ENCODE measurements at places on chromosomes 12 and 14.

DNA sequence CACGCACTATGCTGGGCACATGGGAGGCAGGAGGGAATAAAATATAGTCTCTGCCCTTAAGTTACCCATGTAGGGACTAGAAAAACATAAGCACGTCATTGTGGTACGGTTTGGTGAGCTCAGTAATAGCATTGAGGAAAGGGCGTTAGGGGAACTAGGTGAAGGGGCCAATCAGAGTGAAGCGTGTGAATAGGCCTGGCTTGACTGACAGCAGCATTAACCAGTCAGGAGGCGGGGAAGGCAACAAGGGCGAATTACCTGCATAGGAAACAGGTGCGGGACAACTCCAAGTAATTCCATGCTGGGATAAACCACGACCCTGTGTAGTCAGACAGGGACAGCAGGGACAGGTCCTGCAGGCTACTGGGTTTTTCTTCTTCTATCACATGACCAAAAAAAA, 107.7 kb downstream of the UNC79 start:
- no peak for DNase-seq

- DNase-seq: peak; percentile 38
Measured at GRCh38 chr14:90235179-90235976, 21.0 kb upstream of the PSMC1 start.

DNA sequence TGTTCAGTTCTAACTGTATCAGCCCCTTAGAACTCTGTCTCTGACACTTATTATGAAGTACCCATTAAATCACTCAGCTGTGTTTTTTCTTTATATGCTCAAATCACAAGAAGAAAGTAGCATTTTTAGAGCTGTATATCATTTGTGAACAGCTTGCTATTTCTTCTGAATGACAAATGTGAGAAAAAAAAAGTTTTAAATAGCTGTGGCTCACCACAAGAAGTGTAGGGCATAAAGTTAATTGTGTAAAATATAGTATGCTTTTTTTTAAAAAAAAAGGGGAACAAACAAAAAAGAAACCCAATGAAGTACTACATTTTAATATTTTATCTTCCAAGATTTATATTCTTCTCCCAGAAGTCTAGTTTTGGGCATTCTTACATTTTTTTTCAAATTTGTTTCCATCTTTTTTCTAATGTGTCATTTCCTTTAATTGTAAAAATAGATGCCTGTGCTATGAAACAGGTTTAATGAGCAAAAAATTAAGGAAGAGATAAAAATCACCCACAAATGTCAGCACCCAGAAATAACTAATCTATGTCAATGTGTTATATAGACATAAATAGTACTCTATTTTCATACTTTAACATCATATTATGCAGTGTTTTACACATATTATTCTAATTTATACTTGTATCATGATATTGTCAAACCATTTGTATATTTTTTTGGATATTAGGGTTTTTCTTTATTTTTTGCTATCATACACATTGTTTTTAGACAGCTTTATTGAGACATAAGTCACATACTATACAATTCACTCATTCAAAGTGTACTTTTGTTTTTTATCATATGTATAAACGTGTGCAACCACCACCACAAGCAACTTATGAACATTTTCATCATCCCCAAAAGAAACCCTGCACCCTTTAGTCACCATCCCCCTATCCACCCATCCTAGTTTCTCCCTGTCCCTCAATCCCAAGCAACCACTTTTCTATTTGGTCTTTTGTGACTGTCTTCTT, 22.4 kb upstream of the LRRK2 start:
- peak; percentile 7 for DNase-seq

DNA sequence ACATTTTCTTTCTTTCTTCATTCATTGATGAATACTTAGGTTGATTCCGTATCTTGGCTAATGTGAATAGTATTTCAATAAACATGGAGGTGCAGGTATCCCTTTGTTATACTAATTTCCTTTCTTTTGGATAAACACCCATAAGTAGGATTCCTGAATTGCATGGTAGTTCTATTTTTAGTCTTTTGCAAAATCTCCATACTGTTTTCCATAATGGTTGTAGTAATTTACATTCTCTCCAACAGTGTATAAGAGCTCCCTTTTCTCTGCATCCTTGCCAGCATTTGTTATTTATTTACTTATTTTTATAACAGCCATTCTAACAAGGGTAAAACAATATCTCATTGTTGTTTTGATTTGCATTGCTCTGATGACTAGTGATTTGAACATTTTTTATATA, 36.6 kb downstream of the PIK3C2G start:
- peak; percentile 38 for DNase-seq

GRCh38 chr12:98060411-98060810, 455.0 kb upstream of the TMPO start:
- DNase-seq: peak; percentile 70

DNA sequence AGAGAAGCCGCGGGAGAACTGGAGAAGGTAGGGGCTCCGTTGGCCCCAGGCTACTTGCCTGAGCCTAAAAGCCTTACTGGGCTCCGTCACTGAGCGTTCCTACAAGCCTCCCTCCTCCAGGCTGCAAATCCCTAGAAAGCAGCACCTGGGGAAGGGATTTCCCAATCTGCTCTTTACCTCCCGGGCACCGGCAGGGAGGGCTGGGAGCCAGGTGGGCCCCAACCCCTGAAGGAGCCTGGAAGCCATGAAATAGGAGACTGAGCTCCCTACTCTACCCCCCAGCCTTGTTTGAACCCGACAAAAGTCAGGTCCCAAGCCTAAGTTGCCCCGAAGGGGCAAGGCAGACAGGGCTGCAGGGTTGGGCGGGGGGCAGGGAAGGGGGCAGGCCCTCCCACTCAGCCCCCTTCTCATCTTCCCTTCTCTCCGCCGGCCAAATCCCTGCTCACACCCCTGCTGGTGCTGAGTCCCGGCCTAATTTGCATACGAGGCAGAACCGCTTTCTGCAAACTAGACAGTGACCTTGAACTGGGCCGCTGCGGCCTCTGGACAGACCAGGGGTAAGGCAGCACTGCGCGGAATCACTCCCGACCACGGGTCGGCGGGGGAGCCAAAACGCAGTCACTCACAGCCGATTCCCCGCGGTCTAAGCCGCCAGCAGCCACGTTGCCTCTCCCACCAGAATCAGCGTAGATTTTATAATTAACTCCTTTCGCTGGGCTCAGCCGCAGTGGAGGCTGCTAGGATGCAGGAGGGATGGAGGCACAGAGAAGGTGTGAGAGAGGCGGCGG, 3.7 kb upstream of the HOXC12 start:
- DNase-seq: no peak

GRCh38 chr12:32230613-32230993, 124.0 kb downstream of the BICD1 start:
- no peak for DNase-seq

- no peak for DNase-seq
Measured at GRCh38 chr12:27965411-27965810, 7.1 kb downstream of the PTHLH start.

DNA sequence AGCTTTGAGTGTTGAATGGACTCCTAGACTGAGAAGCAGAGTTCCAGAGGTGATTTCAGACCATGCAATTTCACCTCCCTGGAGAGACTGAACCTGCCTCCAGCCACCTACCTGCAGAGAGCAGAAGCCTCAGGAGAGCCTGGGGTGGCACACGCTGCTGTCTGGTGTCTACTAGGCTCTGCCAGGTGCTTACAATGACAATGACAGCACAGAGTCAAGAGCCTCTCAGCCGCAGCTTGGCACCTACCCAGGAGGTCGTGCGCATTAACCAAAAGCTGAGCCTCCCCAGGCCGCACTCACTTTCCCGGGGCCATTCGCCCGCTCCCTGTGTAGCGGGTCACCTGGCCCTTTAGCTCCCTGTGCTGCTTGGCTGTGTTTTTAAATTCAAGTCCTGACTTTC, 63.2 kb downstream of the TESC start:
- no peak for DNase-seq

- no peak for DNase-seq
Measured at GRCh38 chr14:77868552-77869285, 68.8 kb downstream of the ADCK1 start.

DNA sequence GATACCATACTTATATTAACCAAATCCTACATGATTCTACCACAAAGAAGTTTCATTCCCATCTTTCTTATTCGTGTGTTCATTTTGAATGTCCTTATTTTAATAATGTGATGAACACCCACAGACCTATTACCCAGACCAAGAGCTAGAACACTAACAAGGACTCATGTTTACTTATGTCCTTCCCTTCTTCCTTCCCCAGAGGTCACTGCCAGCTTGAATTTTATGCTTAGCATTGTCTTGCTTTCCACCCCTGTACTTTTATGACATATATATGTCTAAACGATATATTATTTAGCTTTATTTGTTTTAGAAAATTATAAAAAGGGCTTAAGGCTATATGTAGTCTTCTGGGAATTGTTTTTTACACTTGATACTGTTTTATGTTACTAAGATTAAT, 238.6 kb downstream of the LRIG3 start:
- DNase-seq: no peak

GRCh38 chr12:99146185-99146584, 501.1 kb downstream of the APAF1 start:
- DNase-seq: no peak

DNA sequence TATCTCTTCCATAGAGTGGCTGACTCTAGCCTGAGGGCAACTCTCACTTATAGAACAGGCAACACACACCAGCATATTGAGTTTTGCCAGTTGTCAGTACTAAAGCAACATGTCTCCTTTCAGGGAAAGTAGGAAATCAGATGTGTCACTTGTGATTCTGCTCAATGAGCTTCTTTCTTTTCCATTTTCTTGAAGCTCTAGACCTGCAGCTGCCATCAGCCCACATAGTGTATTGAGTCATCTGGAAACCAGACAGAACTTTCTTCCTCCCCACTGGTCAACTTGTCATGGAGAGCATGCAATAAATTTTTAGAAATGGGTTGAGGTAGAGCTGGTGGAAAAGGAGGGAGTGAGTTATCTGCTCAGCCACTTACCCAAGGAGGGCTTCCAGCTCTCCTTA, 209.0 kb upstream of the PLEKHG7 start:
- DNase-seq: peak; percentile 58

DNA sequence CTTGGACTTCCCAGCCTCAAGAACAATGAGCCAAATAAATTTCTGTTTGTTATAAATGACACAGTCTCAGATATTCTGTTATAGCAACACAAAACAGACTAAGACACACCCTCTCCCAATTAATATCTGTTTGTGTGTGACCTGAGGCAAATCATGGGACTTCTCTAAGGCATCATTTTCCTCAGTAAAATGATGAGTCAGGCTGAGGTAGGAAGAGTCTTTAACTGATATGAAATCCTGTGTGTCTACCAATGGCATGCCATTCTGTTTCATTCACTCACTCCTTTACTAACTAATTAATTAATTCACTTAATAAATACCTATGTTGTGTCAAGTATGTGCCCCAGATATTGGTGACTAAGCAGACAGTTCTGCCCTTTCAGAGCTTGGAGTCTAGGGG, 258.4 kb upstream of the CRY1 start:
- no peak for DNase-seq

GRCh38 chr14:88351966-88352691, 29.1 kb upstream of the KCNK10 start:
- peak; percentile 85 for DNase-seq

DNA sequence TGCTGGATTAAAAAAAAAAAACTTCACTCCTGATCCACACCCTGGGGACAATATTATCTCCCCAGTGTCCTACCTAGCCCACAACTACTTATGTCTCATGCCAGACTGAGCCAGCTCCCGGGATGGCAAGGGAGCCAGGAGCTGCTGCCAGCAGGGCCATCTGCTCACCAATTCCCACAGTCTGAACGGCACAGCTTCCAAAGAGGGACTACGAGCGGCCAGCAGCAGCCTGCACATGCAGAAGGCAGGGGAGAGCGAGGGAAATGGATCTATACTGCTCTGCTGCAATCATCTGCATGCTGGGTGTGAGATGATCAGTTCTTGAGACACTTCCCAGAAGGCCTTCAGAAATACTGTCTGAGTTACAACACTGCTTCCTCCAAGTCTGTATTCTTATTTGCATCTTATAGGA, 11.1 kb downstream of the SSH1 start:
- DNase-seq: no peak

- DNase-seq: no peak
Measured at GRCh38 chr12:108750526-108750925, 19.2 kb upstream of the CORO1C start.

- DNase-seq: no peak
Measured at GRCh38 chr14:77031759-77032490, 3.4 kb upstream of the IRF2BPL start.

DNA sequence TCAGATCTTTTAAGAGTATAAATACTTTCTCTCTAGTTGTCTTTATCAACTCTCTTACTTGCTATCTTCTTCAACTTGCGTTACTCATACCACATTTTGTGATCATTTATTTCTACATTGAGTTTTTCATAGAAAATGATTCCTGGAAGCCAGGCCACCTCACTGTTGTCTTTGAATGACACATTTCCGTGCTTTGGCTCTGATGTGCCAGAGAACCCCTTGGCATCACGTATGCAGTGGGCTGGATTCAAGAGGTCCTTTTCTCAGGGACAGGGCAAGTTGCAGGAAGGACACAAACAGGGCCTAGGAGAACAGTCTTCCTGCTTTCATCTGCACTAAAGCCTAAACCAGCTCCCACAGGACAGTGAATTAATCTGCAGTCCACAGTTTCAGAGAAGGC, 70.3 kb upstream of the PYGL start:
- no peak for DNase-seq

DNA sequence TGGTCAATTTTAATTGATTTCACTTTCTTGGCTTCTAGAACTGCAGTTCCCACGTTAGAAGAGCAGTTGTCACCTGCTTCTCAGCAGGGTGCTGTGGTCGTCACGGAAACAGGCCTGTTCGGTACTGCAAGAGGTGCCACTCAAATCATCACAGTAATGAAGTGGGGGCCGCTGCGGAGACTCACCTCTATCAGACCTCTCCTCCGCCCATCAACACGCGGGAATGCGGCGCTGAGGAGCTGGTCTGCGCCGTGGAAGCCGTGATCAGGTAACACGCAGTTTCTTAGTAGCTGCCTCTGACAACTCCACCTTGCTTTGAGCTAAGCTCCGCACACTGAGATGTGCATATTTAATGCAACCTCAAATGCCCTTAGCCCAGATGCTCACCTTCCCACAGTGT, 107.2 kb downstream of the UNC79 start:
- DNase-seq: no peak

DNA sequence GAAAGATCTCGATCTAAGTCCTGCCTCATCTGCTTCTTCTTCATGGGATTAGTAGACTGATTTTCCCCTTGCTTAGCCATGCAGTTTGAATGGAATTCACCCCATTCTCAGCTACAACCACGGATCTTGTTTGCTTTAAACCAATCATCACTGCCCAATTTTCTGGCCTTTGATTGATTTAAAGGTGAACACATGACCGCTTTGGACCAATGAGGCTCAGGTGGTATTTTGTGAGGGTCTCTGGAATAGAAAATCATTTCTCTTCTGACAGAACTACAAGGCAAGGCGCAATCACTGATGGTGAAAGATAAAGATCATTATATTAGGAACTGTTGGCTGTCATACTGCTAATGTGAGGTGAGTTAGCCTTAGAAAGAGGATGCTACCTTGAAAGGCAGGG, 213.0 kb upstream of the PLEKHG7 start:
- no peak for DNase-seq

DNA sequence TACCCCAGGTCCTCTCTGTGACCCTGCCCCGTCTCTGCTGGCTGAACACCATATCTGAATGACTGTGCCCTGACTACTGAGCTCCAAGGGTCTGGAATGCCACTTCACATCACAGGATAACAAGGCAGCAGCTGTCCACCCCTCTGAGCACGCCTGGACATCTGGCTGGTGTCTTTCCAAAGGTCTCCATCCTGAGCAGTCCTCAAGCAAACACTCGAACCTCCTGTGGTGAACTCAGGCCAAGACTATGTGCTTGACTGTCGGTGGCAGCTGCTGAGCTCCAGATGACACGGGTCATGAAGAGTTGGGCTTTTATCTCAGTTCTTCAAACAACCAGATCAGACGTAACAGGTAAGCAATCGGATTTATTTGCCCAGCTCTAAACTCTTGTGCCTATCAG, 117.2 kb upstream of the BCL2L14 start:
- DNase-seq: no peak
